AG08395 (cell line): ENCODE measurements at places on chromosomes 1 and 21.
A peak's percentile ranks its signal among the peaks of the same experiment; 100 is the strongest.

- DNase-seq, result no peak
Measured at GRCh38 chr1:217343907-217344306, 287.0 kb downstream of the GPATCH2 start.

DNA sequence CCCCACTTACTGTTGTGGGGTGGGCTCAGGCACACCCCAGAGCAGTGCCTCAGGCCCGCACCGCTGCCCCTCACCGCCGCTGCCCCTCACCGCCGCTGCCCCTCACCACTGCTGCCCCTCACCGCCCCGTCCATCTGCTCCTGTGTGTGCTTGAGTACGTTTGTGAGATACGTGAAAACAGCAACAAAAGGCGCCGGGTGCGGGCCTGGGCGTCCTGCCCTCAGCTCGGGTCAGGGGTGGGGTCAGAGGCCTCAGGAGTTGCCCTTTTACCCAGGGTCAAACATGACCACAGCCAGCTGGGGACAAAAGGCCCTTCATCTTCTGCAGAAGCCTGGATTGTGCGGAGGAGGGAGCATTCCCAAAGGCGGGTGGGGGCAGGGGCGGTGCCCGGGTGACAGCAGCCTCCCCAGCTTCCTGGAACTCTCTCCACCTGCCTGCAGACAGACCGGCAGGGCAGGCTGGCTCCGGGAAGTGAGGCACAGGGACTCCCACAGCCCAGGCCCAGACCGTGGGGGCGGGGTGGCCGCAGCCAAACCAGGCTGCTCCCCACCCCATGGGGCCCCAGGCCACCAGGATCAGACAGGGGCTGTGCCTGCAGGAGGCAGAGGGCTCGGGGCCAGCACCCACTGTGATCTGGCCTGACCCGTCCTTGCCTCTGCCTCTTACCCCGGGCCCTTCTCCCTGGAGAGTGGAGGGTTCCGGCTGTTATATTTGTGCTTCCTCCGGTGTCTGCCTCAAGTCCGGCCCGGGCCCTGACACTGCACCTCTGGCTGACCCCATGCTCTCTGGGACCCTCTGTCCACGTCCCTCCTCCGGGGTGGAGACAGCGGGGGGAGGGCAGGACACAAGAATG is 2.3 kb upstream of the VWA1 start:
- DNase-seq, result peak; percentile 2

GRCh38 chr1:107940017-107940577 is 24.9 kb downstream of the VAV3 start:
- no peak for DNase-seq

GRCh38 chr1:37071829-37072228 is 37.5 kb upstream of the GRIK3 start:
- DNase-seq, result no peak
